ENCODE measurements at places on chromosomes 3 and 15.

DNA sequence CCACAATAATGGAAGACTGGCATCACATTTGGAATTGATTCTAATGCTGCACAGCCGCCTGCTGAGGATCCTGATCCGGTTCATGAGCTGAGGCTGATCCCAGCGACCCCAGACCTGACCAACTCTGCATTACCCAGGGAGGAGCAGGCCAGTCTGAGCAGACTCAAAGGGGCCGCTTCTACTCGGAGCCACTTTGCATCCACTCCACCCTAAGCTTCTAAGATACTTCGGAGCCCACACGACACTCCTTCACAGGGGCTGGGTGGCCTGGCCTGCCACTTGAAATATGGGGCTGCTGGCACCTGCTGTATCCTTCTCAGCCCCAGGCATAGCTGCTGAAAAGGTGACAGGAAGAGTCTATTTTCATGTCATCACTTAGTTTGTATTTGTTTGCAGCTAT is 33.2 kb upstream of the NSMCE3 start:
- DNase-seq = no peak

DNA sequence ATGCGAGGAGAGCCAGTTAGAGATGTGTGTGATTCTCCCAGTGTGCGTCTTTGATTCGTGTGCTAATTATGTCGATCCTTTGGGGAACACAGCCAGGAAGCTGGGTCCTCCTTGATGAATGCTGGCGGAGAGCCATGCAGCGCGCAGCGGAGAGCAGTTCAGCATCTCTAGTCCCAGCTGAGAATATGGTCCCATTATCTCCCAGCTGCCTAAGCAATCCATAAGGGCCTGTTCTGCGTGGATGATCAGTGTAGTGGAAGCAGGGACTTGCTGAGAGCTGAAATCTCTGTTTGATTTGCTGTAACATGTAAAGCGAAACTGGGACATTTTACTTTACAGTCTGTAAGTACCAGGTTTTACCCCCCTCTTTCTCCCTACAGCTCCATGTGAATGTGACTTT is 412.7 kb downstream of the CNTN4 start:
- DNase-seq = no peak

DNA sequence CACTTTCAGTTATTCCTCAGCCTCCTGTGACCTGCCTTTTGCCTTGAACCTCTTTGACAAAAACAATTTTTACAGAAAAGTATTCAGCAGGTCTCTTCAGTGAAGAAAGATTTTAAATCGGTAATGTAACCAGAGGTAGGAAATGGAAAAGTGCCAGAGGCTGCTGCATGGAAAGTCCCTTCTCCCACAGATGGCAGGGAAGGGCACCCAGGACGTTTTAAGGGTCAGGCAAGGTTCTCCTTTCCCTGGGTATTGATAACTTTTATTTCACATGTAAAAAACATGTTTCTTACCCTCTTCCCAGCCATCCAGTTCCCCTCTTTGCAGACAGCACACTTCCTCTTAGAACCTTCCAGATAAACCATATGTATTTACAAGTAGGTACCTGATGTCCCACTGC is 185.6 kb downstream of the OR4M2 start:
- no peak for DNase-seq

GRCh38 chr15:70113304-70113700 is 15.6 kb upstream of the TLE3 start:
- no peak for DNase-seq

DNA sequence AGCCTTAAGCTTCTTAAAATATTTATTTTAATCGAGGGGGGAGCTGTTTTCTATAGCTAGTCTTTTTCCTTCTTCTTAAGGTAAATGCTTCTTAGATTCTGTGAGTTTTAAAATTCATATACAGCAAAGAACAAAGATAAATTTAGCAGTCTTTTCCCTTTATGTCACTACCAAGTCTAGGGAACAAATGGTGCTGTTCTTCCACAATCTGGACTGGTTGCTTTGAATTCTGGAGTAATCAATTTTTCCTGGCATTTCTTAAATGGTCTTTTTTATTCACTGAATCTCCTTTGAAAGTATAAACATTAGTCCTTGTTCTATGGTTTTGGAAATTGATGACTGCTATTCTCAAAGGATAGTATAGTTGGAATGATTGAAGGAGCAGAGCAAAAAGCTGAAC is 82.8 kb downstream of the CHL1 start:
- no peak for DNase-seq

DNA sequence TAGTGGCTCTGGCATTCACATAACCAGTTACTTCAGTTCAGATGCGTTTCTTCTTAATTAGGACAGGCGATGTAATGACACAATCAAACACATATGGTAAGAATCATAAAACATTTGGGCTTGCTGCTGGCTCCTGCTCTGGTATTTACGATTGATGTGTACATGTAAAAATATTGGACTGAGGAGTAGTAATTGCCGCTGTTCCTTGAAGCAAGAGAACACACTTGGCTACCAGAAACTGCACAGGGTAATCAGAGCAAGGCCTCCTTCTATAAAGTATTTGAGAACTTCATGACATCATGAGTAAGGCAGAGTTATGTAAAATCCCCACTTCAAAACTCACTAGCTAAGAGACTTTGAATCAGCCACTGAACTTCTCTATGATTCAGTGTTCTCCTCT is 158.1 kb downstream of the SSR3 start:
- no peak for DNase-seq

- DNase-seq = no peak
Observed at GRCh38 chr15:64665179-64665578, 110.2 kb downstream of the RBPMS2 start.

DNA sequence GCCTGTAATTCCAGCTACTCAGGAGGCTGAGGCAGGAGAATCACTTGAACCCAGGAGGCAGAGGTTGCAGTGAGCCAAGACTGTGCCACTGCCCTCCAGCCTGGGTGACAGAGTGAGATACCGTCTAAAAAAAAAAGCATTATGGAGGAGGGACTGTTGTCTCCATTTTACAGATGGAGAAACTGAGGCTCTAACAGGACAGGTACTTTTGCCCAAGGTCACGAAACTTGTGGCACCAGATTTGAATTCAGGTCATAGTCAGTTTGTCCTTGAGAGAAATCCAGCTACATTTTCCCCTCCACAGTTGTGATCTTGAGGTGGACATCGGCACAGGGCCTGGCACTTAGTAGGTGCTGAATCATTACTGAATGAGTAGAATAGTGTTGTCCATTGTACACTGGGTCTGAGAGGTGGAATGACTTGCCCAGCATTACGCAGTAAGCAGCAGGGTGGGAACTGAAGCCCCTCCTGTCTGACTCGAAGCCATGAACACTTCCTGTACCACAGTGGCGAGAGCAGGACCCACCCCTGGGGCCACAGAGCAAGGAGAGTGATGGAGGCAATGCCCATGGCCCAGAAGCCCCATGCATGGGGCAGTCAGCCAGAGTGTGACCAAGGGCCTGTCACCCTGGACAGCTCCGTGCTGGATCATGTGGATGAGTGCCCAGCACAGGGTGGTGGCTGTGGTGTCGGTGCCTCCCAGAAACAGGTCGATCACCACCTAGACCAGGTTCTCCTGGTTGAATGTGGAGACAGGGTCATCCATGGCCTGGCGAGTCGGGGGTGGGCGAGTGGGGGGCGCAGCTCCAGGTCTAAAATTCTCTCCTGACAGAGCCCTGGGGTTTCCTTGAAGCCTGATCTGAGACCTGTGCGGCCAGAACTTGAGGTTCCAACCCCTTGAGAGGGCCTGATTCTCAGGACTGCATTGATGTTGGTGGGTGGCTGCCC is 20.4 kb upstream of the PARL start:
- no peak for DNase-seq

- no peak for DNase-seq
Observed at GRCh38 chr3:13274125-13274524, 146.0 kb downstream of the NUP210 start.

DNA sequence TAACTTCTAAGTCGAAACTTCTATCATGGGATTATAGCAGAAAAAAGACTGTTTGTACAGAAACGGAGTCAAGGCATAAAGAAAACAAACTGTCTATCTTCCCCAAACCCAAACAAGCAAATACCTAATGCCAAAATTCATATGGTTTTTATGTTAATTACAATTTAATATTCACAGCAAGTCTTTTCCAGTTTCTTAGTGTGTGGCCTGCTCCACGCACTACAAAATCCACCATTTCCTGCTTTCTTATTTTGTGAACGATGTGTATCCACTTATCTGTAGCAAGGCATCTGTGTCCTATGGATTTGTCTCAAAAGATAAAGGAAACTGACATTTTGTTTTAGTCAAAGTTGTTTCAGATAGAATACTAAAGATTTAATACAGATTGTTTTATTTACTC is 588.0 kb upstream of the CCDC54 start:
- no peak for DNase-seq

All from stimulated activated CD4-positive, alpha-beta T cell treated with anti-CD3 and anti-CD28 coated beads, TNF-alpha, amount 100 ng/mL, for 48 hours (primary cell).